ACHN (cell line): ENCODE measurements at places on chromosomes 4 and X.
A peak's percentile ranks its signal among the peaks of the same experiment; 100 is the strongest.

- DNase-seq, result no peak
Measured at GRCh38 chrX:16739574-16739973, 20.2 kb downstream of the SYAP1 start.

GRCh38 chrX:37829721-37830120, 17.6 kb downstream of the DYNLT3 start:
- DNase-seq, result no peak

GRCh38 chrX:13755254-13755653, 20.7 kb downstream of the OFD1 start:
- no peak for DNase-seq

DNA sequence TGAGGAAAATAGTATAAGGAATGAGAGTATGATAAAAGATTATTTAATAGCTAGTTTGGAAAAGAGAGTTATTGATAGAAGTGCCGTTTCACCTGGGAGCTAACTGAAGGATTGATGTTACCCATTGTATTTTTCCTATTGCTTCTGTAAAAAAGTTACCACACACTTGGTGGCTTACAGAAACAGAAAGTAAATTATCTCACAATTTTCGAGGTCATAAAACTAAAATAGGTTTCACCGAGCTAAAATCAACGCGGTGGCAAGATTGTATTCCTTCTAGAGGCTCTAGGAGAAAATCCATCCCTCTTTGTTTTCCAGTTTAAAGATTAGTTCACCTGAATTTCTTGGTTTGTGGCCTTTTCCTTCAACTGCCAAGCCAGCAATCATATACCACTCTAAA, 11.1 kb upstream of the TRAM1L1 start:
- no peak for DNase-seq

DNA sequence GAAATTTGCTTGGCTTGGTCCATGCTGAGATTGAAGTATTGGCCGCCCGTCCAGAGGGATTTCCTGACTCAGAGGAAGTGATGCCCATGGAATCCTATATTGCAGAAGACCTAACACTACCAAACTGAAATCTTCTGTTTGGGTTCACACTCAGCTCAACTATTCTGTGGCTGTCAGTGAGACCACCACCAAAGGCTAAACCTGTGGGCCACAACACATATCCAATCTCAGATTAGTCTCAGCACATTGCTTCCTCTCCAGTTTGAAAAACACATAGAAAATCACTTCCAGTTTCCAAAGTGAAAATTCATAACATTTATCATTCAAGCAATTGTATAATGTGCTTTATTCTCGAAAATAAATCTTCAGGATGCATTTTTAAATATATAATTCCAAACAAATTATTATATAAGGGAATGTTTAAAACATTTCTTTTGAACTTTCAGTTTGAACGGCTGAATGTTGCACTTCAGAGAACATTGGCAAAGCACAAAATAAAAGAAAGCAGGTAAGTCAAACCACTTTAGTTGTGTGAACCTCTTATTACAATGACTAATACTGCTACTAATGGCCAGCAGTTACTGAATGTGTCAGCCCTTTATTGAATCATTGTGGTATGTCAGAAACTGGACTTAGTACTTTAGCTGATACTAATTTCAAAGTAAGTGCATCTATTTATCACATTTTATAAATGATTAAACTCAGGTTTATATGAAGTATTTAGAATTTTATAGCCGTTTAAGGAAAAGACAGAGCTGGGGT, 37.0 kb downstream of the GUCY1A1 start:
- DNase-seq, result peak; percentile 52

DNA sequence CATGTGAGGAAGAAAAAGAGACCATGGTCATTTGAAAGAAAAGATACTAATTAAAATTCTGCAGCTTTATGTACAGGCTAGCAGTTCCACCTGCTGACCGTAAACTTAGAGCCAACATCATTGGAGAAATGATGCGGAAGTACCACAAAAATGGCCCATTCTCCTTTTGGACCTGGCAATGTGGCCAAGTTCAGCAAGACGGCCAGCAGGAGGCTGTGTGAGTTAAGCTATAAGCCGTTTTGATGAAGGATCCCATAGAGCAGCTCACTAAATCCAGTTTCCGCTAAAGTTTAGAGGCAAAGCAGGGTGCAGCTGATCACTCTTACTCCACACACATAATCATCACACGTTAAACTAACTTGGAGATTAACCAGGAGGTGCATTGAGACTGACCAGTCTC, 133.8 kb downstream of the LDB2 start:
- no peak for DNase-seq

DNA sequence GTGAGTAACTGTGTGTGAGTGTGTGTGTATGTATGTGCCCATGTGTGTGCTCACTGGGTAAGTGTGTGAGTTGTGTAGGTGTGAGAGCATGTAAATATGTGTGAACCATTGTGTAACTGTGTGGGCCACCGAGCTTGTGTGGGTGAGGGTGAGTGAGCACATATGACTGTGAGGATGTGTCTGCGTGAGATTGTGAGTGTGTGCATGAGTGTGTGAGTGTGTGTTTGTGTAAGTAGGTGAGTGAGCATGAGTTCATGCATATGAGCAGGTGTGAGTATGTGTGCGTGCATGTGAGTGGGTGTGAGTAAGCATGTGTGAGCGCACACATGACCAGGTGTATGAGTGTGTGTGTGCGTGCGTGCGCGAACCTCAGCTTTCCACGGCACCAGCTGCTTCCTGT, 1.4 kb upstream of the ATP2B3 start:
- no peak for DNase-seq

DNA sequence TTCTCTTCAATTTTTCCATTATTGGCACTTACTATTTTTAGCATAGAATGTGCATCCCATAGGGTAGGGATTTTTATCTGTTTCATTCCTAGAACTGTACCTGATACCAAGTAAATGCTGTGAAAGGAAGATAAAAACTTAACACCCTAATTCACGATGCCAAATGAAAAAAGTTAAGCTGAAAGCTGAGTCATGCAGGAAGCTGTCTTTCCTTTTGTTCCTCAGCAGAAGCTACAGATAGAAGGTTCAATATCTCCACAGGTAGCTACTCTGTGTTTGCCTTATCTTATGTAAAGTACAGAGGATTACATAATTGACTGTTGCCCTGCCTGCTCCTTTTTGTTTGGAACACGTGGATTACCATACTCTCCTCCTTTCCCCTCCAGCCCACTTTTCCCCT, 77.0 kb downstream of the LRP2BP start:
- no peak for DNase-seq

GRCh38 chr4:77104791-77105540, 29.2 kb upstream of the CCNI start:
- no peak for DNase-seq

DNA sequence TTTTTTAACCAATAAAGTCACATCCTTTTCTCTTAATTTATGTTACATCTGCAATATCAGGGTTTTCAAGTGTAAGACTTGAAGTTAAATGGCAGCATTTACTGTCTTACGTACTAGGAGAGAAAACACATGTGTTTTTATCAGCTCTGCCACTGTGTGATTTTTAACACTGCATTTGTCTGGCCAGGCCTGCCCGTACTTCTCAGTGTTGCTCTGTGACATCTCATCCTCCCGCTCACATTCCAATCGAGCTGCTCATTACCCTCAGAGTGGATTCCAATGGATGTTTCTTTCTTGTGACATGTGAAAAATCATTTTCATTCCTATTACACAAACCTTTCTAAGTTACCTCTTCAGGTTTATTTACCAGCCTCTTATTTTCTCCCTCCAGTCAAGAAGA, 420.3 kb downstream of the FAT4 start:
- peak; percentile 94 for DNase-seq

DNA sequence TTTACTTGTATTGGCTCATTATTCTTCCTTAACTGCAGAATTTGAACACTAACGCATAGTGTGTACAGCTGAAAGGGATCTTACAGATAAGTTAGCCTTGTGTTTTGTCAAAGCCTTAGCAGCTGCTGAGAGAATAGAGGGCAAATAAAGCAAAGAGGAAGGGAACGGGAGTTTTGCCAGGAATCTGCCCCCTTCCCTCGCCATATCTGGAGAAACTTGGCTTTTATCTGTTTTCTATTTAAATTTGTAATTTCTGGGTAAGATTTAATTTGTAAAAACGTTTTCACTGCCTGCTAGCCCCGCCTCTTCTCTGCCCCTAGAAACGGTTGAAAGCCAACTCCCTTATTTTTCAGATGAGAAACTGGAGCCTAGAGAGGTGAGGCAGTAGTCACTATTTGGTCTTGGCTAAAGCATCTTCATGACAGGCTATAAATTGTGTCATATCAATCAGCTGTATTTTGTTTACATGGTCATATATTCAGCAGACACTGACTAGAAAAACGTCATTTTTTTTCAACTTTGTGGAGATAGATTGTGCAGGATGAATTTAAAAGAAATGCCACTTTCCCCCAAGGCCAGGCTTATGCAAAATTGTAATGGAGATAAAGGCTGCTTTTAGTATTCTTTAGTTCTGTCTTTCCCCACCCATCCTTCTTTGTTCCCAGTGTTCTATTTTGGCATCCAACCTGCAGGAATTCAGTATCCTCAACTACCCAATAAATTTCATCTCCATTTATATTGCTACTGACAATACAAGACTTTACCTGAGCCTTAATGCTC, 319.4 kb downstream of the SH2D1A start:
- no peak for DNase-seq

DNA sequence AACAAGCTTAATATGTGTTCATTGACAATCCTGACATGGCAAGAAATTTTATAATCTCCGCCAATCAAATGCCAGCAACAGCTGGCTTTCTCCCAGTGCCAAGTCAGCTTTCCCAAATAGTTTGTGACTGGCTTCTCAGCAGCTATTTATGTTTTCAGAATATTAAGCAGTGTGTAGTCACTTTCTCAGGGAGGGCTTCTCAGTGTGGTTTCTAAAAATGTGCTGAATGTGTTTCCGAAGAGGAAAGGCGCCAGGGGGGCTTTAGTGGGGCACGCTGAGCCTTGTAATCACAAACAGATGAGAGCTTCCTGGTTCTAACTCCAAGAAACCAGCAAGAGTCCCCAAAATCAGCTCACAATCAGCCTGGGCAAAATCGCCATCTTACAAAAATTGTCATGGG, 258.7 kb upstream of the CPEB2 start:
- DNase-seq, result no peak

DNA sequence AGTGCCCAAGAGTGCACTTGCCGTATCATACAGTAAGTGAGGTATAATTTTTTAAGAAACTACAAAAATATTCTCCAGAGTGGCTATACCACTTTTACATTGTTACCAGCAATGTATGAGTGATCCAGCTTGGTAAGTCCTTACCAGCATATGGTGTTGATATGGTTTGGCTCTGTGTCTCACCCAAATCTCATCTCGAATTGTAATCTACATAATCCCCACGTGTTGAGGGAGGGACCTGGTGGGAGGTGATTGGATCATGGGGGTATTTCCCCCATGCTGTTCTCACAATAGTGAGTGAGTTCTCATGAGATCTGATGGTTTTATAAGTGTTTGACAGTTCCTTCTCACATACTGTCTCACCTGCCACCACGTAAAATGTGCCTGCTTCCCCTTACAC, 44.8 kb downstream of the RBMX start:
- no peak for DNase-seq

DNA sequence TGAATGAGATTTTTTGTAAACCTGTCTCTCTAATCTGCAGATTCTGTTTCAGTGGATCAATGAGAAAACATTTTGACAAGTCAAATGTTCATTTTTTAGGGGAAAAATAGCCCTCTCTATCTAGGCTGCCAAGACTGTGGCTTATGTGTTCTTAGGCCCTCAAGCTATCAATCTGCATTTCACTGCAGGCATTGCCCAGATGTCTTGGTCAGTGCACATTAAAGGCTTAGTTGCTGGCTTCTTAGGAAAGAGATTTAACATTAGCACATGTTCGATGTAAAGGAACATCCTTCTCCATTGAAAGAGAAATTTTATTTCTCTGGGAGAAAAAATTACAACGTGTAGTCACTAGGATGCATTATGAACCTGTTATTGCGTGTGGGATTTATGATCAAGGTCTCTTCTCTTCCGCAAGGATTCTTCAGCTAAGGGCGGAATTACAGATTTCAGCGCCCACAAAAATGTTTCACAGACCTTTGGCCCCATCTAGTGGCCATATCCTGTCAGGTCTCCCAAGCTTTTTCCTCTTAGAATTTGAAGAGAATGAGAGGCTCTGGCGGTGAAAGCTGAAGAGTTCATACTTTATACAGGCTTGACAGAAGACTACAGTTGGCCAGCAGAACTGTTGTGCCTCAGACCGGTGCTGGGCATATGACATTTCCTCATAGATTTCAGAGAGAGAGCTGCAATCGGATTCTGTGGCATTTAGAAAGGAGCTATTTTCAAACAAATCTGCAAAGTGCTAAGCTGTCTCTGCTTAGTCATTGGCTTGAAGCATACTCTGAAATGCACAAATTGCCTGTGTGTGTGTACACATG, 144.6 kb upstream of the NOCT start:
- DNase-seq, result peak; percentile 68

DNA sequence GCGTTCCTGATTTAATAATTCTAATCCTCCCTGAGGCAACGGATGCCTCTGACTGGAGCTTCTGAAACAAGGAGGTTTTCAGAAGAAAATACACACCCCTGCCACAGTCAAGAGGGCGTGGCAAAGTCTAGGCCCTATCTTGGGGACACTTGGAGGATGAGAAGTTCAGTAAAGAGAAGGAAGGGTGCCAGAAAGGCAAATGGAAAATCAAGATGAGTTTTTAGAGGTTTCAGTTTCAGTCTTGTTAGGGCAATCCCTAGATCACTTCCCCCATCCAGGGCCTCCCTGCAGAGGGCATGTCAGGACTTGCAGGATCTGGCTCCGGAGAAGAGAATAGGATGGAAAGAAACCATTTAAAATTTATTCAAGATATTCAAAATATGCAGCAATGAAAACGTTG, 28.5 kb upstream of the FGF2 start:
- DNase-seq, result peak; percentile 90

DNA sequence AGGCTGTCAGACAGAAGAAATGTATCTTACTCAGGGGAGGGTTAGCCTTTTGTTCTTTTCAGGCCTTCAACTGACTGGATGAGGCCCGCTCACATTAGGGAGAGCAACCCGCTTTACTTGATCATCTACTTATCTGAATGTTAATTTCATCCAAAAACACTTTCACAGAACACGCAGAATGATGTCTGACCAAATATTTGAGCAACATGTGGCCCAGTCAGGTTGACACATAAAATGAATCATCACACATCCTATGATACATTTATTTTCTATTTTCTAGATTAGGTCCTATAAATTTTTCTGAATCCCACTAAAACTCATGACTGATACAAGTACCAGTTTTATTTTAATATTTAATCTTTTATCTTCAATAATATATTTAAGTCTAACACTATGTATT, 260.3 kb downstream of the IL15 start:
- no peak for DNase-seq

DNA sequence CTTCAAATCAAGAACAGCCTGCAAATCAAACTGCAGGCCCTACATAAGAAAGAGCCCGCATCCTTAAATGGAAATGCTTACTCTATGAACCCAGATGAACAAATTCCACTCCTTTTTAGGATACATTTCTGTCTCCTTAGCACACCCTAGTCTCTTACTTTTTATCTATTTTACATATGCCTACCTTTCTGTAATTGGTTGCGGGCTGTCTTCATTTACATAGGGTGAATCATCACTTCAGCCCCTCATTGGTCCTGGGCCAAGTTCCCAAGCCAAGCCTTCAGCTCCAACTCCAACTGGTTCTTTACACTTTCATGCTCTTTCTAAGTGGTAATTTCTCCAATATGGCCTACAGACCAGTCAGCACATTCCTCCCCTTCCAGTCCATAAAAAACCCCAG, 219.3 kb downstream of the TRAM1L1 start:
- DNase-seq, result no peak
